Urothelium cell line (cell line): ENCODE measurements at places on chromosomes 3 and 15.

DNA sequence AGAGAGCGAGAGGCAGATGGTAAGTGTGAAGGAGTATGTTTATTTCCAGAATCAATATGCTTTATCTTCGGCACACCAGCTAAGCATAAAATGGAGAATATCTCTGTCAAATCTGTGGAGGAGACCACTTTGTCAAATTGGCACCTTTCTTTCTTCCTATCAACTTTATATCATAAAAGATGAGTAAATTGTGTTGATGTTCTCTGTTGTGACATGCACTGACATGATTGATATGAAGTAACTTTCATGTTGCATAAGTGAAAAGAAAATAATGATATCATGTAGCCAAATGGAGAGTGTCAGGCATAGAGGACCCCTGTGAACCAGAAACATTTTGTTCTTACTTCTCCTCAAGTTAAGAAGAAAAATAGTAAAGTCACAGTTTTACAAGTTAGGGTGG is 753.8 kb downstream of the ZNF385D start:
- DNase-seq: no peak

GRCh38 chr15:45093013-45093412 is 21.0 kb downstream of the DUOX2 start:
- DNase-seq: no peak

DNA sequence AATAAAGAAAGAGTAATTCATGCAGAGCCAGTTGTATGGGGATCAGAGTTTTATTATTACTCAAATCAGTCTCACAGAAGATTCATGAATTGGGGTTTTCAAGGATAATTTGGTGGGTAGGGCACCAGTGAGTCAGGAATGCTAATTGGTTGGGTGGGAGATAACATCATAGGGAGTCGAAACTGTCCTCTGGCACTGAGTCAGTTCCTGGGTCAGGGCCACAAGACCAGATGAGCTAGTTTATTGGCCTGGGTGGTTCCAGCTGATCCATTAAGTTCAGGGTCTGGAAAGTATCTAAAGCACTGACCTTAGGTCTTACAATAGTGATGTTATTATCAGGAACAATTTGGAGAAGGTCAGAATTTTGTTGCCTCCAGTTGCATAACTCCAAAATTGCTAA is 998.6 kb upstream of the EPHA6 start:
- DNase-seq: no peak

DNA sequence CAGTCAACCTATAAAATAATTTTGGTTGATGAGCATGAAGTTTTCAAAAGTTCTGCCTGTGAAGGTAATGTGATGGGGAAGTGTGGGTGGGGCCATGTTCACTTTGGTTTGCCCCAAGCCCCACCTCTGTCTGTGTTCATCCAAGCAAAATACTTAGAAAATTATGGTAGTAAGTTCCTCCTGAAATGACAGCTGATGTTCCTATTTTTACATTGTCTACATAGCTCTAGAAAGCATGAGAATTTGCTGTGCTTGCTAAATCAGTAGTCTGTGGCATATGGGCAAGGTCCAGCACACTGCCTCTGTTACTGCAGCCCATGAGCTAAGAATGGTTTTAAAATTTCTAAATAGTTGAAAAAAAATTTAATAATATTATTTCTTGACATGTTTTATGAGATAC is 21.9 kb upstream of the CP start:
- no peak for DNase-seq

DNA sequence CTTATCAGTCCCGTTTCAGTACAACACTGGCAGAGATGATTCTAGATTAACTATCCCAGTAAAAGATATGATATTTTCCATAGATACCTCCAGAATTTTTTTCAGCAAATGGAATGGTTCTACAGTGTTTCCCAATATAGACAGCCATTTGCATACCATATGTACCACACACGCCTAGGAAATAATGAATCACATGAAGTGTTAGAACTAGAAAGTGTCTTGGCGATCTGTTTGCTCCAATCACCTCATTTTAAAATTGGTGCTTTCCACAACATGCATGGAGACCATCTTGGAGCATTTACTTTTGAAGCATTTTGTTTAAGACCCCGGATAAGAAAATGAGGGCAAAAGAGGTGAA is 2.0 kb downstream of the C2CD4A start:
- no peak for DNase-seq

GRCh38 chr3:107025961-107026360 is 351.3 kb upstream of the CCDC54 start:
- DNase-seq: no peak

GRCh38 chr15:62940755-62941361 is 101.7 kb upstream of the TPM1 start:
- peak; percentile 95 for DNase-seq

DNA sequence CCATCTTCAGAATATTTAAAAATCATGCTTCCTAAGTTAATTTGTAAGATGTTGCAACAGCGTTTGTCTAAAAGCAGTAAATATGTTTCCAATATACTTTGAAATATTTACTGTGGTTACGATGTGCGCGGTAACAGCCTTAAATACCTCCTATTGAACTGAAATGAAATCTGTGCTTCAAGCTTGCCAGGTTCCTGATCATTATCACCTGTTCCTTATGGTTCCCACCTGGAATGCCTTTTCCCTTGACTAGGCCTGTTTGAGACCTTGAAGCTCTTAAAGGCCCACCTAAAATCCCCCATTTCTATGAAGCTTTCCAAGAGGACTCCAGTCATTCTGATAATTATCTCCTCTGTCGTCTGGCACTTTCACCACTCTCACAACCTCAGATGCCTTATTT is 146.7 kb downstream of the NAALADL2 start:
- no peak for DNase-seq

DNA sequence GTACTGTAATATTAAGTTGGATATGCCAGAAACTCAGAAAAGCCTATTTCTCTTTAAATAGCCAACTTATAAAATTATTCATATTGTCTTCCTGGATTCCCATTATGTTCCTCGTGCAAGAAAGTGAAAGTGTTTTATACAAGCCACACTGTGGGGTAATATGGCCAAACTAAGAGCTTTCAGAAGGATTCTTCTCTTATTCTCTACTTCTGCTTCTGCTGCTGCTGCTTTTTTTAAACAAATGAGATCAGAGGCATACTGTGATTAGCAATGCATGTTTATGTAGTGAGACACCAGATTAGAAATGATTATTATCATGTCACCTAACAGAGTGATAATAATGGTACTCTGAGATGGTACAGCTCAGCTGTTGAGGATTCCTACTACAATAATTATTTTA is 1026.5 kb upstream of the CFAP20DC start:
- DNase-seq: no peak

GRCh38 chr15:58966698-58967097 is 20.8 kb upstream of the RNF111 start:
- DNase-seq: no peak

GRCh38 chr15:62469874-62470688 is 305.0 kb upstream of the C2CD4B start:
- DNase-seq: peak; percentile 57

DNA sequence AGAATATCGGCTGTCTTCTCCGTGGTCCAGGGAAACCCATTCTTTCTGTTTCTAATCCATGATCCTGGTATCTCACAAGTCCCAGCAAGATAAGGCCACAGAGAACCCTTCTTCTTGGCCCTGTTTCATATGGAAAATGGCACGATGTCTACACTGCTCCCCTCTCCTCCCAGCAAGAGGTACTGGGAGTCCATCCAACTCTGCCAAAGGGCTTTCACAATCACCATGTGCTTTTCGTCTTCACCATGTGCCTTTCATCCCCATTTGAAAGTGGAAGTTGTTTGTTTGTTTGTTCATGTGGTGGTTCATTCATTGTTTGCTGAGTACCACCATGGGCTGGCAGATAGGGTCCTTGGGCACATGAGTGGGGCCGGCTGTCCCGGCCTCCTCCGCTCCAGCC is 5.5 kb downstream of the ITIH3 start:
- DNase-seq: no peak

DNA sequence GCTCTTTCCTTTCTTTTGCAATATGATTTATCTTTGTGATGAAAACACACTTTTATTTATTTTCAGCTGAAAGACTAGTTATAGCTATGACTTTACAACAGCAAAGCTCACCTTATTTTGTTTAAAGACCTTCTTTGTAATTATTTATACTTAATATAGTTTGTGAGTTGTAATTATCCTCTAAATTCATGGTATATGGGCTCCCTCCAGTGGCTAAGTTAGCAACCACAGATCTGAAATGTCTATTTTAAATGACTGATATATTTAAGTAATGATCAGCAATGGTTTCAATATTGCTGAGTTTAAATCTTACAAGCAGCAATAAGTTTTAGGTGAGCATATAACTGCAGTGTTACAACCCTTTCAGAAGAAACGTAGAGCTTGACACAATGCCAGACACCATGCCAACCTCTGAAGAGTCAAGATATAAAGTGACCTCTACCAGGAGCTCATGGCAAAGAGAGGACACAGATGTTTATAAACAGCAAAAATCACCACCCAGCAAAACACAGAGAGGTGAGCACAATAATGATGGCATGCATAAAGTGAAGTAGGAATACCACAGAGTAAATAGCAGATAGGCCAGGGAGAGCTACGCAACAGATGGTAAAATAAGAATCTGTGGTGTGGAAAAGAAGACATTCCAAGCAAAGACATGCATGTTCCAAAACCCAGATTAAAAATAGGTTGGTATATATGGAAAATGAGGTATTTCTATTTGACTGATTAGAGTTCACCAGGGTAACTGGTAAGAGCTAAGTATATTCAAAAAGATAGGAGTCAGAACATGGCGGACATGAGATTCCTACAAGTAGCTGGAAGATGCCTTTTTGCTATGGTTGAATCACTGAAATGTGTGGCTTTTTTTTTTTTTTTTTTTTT is 143.7 kb upstream of the ZNF385D start:
- peak; percentile 4 for DNase-seq

GRCh38 chr15:82538961-82539690 is 1.1 kb downstream of the RPS17 start:
- DNase-seq: no peak

GRCh38 chr3:126452213-126452612 is 23.5 kb downstream of the ZXDC start:
- DNase-seq: no peak

GRCh38 chr15:73923488-73924164 is 2.6 kb upstream of the LOXL1 start:
- DNase-seq: no peak

DNA sequence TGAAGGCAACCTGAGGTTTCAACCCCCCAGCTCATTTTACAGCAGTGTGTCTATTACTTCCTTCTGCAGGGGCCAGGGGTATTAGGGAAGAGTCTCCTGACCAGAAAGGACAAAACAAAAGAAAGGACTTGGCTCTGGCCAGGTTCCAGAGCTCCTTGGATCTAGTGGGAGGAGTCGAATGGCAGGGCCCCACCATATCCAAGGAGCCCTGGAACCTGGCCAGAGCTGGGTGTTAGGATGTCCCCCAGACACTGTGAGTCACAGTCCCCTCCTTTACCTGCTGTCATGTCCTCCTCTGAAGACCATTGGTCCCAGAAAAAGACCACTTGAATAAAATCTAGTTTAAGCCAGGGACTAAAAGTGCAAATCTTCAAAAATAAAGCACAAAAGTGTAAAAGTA is 113.2 kb downstream of the EEFSEC start:
- DNase-seq: peak; percentile 23

DNA sequence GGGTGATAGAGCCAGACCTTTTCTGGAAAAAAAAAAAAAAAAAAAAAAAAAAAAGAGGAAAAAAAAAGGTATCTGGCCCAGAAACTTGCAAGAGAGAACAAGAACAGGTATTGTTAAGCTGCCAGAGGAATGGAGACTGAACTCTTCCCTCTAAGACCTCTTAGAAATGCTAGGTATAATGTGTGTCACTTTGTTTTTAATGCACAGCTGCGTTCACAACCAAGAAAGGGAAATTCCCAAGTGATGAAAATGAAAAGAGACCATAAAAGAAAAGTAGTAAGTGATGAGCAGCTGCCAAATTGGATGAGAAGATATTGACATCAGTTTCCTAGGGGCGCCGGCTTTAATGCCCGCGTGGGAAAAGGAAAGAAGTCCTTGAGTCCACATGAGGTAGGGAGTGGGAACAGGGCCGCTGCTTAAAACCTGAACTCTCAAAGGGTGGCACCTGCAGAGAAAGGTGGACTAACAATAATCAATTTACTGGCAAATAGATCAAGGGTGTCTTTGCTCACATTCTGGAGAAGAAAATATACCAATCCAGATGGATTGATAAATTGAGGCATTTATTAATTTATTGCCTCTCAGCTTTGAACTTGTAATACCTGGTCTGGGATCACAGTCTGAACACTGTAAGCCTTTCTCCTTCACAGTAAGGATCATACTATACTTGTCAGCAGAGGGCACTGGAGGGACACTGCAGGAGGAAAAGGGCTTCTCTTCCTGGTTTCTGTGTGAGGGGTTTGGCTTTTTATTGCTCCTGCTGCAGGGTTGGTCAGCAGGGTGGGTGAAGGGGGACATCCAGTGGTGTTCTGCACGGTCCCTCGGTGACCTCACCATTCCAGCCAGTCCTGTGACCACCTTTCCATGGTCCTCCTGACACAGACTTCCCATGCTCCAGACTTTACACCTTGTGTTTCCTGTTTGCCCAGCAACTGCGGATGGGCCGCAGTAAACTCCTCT is 131.6 kb downstream of the AQP9 start:
- DNase-seq: no peak

GRCh38 chr15:77160562-77161478 is 89.9 kb upstream of the TSPAN3 start:
- DNase-seq: no peak

DNA sequence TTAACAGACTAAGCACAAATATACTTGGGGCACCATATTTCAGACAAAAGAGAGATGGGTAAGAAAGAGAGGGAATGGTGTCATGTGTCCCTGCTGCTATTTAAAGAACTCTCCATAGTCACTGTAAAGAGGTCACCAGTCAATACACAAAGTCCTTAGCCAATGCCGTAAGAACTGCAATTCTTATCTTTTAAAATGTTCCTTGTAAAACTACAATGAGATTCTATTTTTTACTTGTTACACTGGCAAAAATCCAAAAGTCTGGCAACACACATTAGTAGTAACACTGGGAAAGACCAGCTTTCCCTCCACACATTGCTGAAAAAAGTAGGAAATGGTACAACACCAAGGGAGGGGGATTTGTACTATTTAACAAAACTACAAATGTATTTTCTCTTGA is 189.4 kb downstream of the TBC1D5 start:
- DNase-seq: no peak

DNA sequence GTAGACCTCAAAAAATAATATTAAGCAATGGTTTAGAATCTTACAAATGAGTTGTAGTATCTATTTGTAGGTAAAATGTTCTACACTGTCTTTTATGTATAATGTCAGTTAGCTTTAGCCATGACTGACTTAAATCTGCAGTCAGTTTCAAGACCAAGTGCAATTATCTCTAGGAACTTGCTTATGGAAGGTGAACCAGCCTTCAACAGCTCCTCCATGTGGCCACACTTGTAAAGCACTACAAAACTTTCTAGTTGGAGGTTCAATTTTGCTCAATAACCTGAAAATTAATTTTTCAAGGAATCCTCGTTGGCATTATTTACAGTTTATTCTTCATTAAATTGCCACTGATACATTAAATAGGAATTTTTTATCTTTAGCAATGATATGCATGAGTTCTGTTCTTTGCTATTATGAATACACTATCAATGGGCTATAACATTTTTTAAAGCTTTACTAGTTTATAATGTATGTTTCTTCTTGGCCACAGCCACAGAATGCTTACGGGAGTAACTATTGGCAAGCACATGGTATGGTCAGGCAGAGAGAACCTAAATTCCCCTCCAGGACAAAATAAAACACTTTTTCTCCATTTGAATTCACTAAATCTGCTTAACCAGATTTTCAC is 315.3 kb upstream of the UBE2E2 start:
- peak; percentile 35 for DNase-seq
